Activated T-cell treated with anti-CD3 and anti-CD28 coated beads, Interleukin-2, amount 50 U/mL, for 72 hours (primary cell): ENCODE measurements at places on chromosomes 1 and 21. TPM values are rescaled to one million over a fixed set of nuclear protein-coding genes. Genes with fewer than 3 reads are reported as not detected.

IRF6 gene
- 0.49 TPM for total RNA-seq

DNA sequence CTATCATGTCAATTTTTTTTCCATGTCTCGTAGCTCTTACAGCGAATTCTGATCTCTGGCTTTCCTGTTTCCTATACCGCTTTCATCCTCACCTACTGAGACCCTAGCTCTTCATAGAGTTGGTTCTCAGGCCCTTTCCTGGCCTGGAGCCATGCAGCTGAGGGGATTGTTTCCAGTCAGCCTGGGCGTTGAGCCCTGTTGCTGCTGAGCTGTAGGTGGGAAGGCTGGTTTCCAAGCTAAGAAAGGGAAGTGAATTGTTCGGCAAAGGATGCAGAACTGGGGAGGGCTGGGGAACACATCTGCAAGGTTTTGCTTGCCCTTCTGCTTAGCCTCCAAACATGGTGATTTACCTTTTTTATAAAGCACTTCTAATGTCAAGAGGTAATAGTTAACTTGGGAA is 41.5 kb downstream of the SPATA46 start:
- no peaks in the 10 kb centered on the region for H3K36me3 ChIP-seq
- H3K27ac ChIP-seq, result no peak overlapping the region
- H3K27me3 ChIP-seq, result peaks cover 13% of the 10 kb centered on the region

DNA sequence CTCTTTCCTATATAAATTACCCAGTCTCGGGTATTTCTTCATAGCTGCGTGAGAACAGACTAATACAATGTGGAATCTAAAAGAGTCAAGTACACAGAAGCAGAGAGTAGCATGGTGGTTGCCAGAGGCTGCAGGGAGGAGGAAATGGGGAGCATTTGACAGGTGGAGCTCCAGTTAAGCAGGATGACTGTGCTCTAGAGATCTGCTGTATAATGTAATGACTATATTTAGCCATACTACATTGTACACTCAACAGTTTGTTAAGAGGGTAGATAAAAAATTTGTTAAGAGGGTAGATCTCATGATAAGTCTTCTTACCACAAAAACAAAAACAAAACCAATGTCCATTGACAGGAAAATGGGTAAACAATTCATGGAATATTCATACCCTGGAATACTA is 82.1 kb downstream of the MT1HL1 start:
- H3K4me3 ChIP-seq, result no peak overlapping the region
- peaks cover 6% of the 10 kb centered on the region for H3K36me3 ChIP-seq
- no peak for DNase-seq
- no peaks in the 10 kb centered on the region for H3K4me1 ChIP-seq
- no peak overlapping the region for H3K27ac ChIP-seq
- no peaks in the 10 kb centered on the region for H3K27me3 ChIP-seq

RAB7B gene
- not detected for total RNA-seq

MCOLN2 gene
- 57.6 TPM for total RNA-seq

TPTE gene
- total RNA-seq, result not detected

- peaks cover 7% of the 10 kb centered on the region for H3K4me1 ChIP-seq
- H3K4me3 ChIP-seq, result no peak overlapping the region
- no peak overlapping the region for H3K27ac ChIP-seq
- H3K36me3 ChIP-seq, result no peaks in the 10 kb centered on the region
Measured at GRCh38 chr1:97947695-97948094, 26.9 kb upstream of the DPYD start.

LMOD1 gene
- not detected for total RNA-seq

ZNF436 gene
- 8.7 TPM for total RNA-seq

KCNT2 gene
- not detected for total RNA-seq

- H3K4me1 ChIP-seq, result peaks cover 46% of the 10 kb centered on the region
- H3K27ac ChIP-seq, result no peak overlapping the region
- peaks cover 13% of the 10 kb centered on the region for H3K36me3 ChIP-seq
- H3K27me3 ChIP-seq, result no peaks in the 10 kb centered on the region
- no peak for DNase-seq
Measured at GRCh38 chr1:151287767-151288500, 5.8 kb downstream of the ZNF687 start.

NCAM2 gene
- not detected for total RNA-seq

LPAR3 gene
- total RNA-seq, result 0.65 TPM

DNA sequence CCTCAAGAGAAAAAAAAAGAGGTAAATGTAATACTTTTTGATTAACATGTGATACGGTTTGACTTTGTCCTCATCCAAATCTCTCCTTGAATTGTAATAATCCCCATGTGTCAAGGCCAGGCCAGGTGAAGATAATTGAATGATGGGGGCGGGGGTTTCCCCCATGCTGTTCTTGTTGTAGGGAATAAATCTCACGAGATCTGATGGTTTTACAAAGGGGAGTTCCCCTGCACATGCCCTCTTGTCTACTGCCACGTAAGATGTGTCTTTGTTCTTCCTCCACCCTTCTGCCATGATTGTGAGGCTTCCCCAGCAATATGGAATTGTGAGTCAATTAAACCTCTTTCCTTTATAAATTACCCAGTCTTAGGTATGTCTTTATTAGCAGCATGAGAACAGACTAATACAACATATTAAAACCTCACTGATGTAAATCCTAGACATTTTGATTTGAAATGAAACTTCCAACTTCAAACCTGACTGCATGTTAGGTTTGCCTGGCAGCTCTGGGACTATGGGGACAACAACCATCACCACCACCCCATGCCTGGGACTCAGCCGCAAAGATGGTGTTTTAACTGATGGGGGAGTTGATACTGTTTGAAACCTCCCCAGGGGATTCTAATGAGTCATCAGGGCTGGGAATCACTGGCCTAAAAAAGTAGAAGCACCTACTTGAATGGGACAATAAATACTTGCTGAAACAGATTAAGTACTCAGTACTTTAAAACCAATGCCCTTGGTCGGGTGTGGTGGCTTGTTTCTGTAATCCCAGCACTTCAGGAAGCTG is 32.8 kb upstream of the BACH1 start:
- H3K36me3 ChIP-seq, result no peaks in the 10 kb centered on the region
- no peak overlapping the region for H3K27ac ChIP-seq
- peak; percentile 15 for DNase-seq
- H3K4me3 ChIP-seq, result no peak overlapping the region
- no peaks in the 10 kb centered on the region for H3K27me3 ChIP-seq

DNA sequence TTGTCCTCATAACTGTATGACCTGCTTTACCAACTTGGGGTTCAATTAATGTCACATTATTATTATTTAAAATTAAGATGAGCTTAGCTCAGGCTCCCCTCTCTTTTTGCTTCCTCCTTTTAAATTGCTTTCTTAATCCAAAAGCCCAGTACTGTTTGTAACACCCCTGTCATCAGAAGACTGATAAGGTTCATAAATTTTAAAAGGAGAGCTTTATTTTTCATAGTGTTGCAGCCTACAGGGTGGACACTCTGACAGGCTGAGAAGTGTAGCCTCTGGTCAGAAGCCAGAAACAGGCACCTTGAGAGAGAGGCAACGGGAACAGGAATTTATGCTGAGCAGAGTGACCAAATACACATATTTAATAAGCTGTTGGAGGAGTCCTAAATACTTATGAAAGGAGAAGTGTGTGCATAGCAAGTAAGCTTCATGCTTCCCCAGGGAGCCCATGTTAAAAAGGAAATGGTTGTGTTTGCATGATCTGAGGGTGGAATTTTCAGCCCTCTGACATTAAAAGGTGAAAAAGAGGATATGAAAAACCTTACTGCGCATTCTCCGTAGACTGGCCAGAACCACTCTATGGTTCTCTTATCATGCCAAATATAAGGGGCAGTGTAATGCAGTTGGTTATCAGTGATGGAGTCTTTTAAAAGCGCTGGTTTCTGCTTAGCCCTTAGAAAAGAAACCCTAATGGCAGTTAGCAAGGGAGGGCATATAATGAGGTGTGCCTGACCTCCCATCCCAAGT is 30.5 kb upstream of the FGGY start:
- no peak for DNase-seq
- H3K36me3 ChIP-seq, result no peaks in the 10 kb centered on the region
- peaks cover 23% of the 10 kb centered on the region for H3K27me3 ChIP-seq
- no peaks in the 10 kb centered on the region for H3K4me1 ChIP-seq
